ENCODE measurements at places on chromosomes 11 and 22.

DNA sequence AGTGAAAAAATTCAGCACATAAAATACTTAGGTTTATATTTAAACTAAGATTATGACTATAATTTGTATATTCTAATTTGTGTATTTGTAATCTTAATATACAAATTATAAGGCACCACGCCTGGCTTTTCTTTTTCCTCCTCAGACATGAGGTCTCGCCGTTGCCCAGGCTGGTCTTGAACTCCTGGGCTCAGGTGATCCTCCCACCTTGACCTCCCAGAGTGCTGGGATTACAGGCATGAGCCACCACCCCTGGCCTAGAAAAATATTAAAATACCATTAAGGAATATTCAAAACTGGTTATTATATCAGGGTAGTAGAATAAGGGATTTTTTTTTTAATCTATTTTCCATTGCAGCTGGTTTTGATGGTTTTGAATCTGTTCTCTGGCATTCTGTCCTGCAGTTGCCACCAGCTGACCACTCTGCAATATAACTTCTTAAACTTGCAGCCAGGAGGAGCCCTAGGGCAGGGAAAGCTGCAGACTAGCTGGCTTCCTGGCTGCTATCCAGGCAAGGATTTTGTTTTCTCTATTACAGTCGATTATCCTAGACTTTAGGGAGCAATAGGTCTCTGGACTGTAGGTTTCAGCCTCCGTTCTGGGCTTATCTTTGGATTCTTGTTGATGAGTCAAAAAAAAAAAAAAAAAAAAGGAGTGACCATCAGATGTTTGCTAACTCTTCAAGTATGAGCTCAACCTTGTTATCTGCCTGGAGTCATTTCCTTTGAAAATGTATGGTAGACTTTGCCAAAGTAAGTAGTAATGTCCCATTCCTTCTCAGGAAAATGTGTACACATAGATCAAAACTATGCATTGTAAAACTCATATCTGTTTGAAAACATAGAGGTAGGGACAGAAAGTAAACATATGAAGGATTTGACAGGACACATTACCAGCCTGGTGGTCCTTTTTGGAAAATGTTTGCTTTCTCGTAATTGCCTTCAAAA lies 13.2 kb downstream of the POLA2 start:
- peak; percentile 43 for DNase-seq

- no peak for DNase-seq
Observed at GRCh38 chr11:63459586-63459985, 31.4 kb downstream of the PLAAT5 start.

DNA sequence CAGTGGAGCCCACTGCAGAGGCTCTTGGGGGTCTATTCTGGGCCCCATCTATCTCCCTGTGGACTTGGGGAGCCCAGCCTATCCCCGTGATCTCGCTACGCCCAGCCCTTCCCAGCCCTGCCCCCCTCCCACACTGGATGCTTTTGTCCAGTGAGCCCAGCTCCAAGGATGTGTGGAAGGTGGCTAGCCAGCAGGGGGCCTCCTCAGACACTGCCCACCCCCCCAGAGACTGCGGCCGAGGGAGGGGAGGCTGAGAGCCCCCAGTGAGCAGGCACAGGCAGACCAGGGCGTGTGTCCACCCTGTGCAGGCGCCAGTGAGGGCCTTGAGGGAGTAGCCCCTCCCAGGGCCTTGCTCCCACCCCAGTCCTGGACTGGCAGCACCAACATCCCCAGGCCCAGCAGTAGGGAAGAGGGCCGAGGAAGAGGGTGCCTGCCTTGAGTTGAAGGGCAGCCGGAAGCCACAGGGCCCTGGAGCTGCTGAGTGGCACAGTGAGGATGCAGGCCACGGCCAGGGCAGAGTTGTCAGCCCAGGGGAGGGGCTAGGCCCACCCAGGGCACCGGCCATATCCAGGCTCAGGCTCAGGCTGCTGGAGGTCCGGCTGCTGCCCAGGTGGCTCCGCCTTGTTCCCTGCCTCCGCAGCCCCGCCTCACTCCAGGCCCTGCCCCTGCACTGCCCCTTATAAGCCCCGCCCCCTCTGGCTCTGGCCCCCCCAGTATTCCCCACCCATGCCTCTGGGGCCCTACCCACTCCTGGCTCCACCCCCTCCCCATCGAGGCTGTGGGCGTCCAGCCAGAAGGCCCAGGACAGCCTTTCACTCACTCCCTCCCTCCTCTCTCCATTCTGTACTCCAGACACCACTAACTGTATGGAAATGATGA lies 28.0 kb downstream of the MOB2 start:
- peak; percentile 3 for DNase-seq

- DNase-seq = no peak
Observed at GRCh38 chr11:13334034-13334786, 56.6 kb downstream of the BMAL1 start.

DNA sequence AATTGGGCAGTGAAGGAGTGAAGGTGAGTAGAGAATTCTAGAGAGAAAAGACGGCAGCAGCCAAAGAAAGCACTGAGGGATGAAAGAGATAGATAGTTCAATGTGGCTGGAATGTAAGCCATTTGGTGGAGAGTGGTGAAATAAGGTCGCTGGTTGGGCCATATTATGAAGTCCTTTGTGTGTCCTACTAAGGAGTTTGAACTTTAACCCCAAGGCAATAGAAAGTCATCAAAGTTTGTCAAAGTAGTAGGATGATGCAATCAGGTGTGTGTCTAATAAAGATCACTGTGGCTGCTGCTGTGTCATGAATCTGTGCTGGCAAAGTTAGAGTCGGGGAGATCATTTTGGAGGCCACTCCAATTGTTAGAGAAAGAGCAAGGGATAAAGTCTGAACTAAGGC lies 18.7 kb downstream of the RNF121 start:
- DNase-seq = no peak

DNA sequence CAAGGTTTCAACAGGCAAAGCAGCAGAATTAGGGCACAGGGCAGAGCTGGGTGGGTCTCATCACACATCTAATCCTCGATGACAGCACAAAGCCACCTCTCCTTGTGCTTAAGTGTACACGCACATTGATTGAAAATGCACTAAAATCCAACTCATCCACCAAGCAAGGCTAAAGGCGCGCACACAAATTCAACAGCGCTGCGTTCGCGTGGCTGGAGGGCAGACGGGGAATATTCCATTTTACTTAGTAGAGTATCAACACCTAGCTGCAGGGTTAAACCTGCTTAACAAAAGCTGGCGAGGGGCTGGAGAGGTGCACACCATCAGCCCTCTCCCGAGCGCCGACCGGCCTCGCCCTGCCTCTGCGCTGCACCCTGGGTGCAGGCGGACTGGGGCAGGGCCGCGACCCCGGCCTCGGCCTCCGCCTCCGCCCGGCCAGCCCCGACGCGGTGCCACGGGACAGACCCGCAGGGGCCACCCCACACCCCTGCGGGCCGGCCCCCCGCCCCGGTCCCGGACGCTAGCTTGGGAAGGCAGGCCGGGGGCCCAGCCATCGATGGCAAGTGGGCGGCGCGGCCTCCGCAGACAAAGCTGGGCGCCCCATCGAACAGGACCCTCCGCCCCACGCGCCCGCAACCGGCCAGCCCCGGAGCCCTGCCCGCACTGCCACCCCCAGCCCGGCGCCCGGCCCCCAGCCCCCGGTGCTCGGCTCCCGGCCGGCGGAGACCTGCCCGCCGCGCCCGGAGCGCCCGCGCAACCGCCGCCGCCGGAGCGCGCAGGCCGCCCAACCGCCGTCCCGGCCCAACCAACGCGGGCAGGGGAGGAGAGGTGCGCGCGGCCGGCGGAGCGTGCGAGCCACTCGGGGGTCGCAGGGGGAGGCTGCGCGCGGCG lies 929 bp downstream of the PRDM10 start:
- DNase-seq = peak; percentile 63

GRCh38 chr11:5596607-5597201 lies at the start of gene TRIM6:
TRIM6 (plus strand) TSS chr11:5596637; CDS start chr11:5596898, 261 bp downstream.
- no peak for DNase-seq
